Glomerular endothelial cell (primary cell): ENCODE measurements at places on chromosomes 12 and 14. TPM values are rescaled to one million over a fixed set of nuclear protein-coding genes. Genes with fewer than 3 reads are reported as not detected.

The MGAT4C gene
- total RNA-seq, result 0.05 and 0.47 TPM in 2 replicates

The CCDC197 gene
- not detected in 2 replicates for total RNA-seq

The TNFRSF1A gene
- 204 and 214 TPM in 2 replicates for total RNA-seq

The STON2 gene
- total RNA-seq, result 3.4 and 6.4 TPM in 2 replicates

The KERA gene
- not detected in 2 replicates for total RNA-seq

The LRRK2 gene
- 0.10 and 0.35 TPM in 2 replicates for total RNA-seq

The TBX5 gene
- not detected in 2 replicates for total RNA-seq

DNA sequence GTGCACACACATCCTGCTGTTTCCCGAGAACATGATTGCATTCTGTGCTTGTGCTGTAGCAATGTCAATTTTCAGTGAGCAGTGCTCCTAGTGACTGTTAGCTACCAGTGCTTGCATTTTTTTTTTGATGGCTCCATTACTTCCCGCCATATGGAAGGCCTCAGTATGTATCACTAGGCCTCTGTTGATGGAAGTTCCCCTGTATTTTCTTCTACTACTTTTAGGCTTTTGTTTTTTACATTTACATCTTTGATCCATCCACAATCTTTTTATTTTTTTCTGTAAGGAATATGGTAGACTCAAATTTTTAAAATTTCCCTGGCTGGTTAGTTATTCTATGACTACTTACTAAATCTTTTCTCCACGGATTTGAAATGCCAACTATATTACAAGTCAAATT is 49.1 kb downstream of the ZNF664 start:
- DNase-seq, result no peak

DNA sequence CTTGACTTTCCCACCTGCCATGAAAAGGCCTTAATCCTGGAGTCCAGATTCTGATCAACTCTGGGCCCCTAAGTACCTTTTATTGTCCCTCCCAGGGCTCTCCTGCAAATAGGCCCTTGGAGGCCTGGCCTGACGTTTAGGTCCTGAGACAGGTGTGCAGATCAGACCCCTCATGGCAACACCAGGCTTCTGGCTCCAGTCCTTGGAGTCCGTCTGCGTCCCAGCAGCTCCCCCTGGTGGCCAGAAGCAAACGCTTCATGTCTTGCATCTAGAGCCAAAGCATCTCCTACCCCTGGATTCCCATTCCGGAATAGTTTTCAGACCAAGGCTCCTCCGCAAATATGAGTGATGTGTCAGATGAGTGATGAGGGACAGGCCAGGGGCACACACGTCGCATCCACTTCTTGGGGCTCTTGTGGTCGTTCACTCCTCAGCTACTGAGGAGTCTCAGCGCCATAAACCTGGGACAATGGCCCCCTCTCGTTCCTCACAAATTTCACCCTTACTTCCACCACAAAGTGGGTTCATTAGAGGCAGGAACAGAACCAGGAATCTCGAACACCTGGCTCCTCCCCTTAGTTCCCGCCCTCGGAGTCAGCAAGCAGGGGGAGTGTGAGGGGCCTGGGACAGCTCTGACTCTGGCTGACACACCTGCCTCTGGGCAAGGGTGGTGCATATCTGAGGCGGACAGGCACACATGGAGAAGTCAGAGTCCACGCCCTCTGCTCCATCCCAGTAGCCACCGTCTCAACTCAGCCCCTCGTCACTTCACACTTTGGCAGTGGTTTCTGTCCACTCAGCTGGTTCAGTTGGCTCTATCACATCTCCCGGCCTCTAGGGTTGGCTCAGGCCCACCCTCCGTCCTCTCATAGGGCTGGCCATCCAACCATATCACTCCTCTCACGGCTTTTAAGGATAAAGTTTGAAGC is 77.9 kb upstream of the PWP1 start:
- peak; percentile 34 for DNase-seq

- DNase-seq, result no peak
Observed at GRCh38 chr12:87660291-87660690, 368.9 kb downstream of the C12orf50 start.

- no peak for DNase-seq
Observed at GRCh38 chr14:100656996-100657395, 69.7 kb upstream of the DLK1 start.

- peak; percentile 94 for DNase-seq
Observed at GRCh38 chr12:14770496-14771461, 32.5 kb downstream of the WBP11 start.

DNA sequence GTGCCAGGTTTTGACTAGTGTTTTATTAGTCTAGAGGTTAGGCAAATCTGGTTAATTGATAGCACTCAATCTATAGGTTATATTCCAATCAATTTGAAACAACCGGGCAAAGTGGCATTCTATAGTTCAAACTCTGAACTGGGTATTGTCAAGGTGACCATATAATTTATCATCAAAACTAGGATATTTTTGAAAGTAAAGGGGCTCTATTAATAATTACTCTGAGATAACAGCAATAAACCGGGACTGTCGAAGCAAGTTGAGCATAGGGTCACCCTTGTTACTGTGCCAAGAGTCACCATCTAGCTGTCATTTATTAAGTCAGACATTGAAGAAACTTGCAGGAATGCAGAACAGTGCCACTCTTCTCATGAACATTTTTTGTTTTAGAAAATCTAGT is 321.2 kb downstream of the RAD51B start:
- no peak for DNase-seq

GRCh38 chr14:69133206-69134125 is 19.5 kb downstream of the DCAF5 start:
- DNase-seq, result no peak

DNA sequence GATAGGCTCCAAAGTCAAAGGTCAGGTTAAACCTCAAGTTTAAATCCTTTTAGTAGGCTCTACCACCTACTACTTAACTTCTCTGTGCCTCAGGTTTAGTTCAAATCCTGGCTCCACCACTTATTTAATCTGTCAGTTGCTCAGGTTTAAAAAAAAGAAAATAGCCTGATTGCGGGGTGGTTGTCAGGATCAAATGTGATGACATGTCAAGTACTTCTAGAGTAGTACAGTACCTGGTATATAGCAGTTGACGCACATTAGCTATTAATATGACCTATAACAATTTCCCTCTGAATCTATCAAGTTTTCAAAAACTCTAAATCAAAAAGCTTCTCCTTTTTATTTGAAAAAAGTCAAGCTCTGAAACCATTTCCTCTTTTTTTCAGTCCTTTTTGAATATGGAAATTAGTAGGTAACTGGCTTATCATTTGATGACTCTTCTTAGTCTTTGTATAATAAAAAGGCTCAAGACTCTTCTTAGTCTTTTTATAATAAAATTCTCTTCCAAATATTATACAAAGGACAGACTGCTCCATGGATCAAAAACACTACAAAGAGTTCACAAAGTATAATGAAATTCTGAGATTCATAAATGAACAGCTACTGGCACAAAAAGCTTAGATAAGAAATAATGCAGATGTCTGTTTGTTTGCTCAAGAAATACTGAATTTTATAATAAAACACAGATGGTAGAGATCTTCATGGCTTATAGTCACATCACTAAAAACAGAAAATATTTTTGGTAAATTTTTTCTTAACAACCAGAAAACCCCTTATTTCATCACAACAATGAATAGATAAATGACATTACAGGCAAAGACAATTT is 5.0 kb downstream of the OSBPL8 start:
- DNase-seq, result no peak

DNA sequence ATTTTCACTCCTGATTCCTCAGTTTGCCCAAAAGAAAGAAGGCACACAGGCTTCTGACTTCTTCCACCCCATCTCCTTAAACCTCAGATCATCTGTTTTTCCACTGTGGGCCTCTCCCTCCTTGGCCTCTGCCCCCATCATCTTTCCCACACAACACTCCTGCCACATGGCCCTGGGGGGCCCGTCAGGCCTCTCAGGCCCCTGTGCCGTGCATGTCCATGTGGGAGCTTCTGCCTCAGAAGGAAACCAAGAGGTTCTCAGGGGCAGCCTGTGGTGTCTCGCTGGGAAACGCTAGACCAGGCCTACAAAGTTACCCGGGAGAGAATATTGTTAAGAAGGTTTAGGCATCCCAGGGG is 8.0 kb downstream of the KLHL33 start:
- DNase-seq, result no peak

GRCh38 chr12:49342066-49342913 is 4.4 kb upstream of the DNAJC22 start:
- no peak for DNase-seq

DNA sequence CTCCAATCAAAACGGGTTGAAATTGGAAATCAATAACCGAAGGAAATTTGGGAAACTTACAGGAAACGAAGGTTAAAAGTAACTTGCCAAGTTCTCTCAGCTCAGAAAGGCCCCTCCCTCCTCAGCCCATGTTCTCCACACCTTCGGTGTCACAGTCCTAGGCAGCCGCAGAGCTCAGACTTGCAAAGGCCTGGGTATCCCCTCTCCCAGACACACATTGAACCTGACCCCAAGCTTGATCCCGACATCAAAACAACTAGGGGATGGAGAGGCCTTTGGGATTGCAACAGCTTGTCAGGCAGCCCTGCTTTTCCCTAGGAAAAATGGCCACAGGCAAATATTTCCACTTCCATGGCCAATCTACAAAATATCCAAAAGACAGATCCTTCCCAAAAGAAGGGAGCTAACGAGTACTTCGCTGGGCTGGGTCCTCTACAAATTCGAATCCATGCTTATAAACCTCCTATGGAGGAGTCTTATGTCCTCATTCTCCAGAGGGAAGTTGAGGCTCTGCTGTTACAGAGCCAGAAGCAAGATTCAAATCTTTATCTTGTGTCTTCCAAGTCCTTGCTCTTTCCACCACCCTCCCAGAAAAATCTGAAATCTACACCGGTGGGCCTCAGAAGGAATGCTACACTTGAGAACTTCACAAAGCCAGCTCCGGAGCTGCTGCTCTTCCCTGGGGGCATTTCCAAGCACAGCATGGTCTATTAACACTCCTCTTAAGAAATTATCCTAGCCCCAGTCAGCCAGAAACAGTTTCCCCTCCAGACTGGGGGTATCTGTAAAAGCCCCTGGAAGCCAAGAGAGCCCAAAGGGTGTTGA is 35.7 kb upstream of the PNMA1 start:
- no peak for DNase-seq
